Calu3 (cell line): ENCODE measurements at places on chromosomes 2 and 18. TPM values are rescaled to one million over a fixed set of nuclear protein-coding genes. Genes with fewer than 3 reads are reported as not detected.
A peak's percentile ranks its signal among the peaks of the same experiment; 100 is the strongest.

- peak; percentile 41 for DNase-seq
Measured at GRCh38 chr2:206614811-206615210, 27.5 kb upstream of the FAM237A start.

DNA sequence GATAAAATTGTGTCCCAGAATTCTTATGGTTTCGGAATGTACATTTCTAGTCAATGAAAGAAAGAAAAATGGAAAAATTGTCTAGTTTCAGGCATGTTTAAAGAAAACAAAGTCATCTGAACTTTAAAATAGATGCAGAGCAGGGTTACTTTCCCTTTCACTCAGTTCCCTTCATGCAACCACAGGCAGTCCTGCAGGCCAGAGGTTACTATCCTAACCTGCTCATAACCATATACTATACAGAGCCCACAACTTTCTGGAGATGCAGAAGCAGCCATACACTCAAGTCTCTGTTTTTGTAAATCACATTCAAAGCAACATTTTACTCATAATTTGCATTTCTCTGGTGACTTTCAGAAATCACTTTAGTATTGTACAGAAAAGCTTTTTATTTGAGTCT lies 690.3 kb downstream of the MBD2 start:
- DNase-seq, result no peak

- no peak for DNase-seq
Measured at GRCh38 chr2:31586230-31586629, 5.5 kb upstream of the SRD5A2 start.

DNA sequence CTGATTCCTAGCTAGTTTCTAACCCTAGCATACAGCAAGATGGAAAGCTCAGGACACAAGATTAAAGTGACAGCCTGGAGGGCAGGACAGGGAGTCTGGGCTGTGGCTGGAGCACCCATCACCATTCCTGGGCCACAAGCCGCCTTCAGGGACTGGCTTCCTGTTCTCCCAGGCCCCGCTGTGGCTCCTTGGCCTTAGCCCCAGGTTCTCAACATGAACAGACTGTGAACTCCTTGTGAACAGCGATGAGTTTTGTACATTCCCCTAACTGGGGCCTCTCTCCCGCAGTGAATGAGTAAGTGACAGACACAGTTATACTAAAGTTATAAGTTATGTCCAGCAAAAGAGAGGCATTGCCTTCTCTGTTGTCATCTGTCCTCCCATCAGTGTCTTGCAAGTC lies 35.9 kb upstream of the SLC14A1 start:
- no peak for DNase-seq

The LRRTM4 gene
- total RNA-seq, result not detected in 2 replicates

The CDH2 gene
- 1.5 and 2.3 TPM in 2 replicates for total RNA-seq
